ENCODE measurements at places on chromosomes 1 and 21.
A peak's percentile ranks its signal among the peaks of the same experiment; 100 is the strongest.

GRCh38 chr1:97743129-97743528 lies 177.7 kb downstream of the DPYD start:
- no peak for DNase-seq

GRCh38 chr1:77655431-77655974 lies 27.0 kb downstream of the ZZZ3 start:
- no peak for DNase-seq

GRCh38 chr1:210989905-210990304 lies 144.0 kb downstream of the KCNH1 start:
- DNase-seq, result no peak

DNA sequence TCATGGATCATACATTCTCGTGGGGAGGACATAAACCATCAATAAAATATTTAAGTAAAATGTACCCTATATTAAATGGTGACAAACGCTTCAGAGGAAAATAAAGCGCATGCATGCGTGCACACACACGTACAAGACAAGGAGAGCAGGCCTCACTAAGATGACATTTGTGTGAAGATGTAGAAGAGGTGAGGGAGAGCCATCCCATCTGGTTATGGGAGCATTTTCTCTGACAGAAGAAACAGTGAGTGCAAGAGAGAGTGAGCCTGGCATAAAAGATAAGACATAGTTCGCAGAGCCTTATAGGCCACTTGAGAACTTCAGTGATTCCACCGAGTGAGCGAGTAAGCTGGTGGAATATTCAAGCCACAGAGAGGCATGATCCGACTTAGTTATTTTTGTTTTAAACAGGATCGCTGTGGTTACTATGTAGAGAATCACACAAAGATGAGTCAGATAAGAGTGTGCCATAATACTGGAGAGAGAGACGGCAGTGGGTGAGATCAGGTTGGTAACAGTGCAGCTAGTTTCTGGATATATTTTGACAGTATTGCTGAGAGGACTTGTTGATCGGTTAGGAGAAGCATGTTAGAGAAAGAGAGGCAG lies 624.2 kb downstream of the PLPP3 start:
- DNase-seq, result no peak

DNA sequence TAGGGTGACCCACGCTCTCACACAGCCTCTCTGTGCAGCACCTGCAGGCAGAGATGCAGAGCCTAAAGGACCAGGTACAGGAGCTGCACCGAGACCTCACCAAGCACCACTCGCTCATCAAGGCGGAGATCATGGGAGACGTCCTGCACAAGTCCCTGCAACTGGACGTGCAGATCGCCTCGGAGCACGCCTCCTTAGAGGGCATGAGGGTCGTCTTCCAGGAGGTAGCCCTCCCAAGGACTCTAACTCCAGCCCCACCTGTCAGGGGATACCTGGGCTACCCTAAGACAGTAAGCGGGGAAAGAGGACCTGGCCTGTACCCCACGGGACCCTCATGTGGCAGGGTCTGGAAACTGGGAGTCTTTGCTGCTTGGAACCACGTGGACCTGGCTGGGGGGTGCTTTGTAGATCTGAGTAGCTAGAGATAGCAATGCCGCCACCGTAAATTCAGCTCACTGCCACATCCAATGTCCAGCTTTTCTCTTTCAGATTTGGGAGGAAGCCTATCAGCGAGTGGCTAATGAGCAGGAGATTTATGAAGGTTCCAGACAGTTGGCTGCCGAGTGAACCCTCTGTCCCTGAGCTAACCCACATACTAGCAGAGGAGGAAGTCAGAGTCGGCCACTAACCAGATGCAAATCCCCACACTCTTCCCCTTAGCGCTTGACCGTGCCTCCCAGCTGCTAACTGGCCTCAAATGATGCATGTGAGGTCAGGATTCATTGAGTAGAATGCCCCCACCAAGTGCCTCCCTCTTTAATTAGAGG lies 6.5 kb downstream of the RNF207 start:
- DNase-seq, result no peak

DNA sequence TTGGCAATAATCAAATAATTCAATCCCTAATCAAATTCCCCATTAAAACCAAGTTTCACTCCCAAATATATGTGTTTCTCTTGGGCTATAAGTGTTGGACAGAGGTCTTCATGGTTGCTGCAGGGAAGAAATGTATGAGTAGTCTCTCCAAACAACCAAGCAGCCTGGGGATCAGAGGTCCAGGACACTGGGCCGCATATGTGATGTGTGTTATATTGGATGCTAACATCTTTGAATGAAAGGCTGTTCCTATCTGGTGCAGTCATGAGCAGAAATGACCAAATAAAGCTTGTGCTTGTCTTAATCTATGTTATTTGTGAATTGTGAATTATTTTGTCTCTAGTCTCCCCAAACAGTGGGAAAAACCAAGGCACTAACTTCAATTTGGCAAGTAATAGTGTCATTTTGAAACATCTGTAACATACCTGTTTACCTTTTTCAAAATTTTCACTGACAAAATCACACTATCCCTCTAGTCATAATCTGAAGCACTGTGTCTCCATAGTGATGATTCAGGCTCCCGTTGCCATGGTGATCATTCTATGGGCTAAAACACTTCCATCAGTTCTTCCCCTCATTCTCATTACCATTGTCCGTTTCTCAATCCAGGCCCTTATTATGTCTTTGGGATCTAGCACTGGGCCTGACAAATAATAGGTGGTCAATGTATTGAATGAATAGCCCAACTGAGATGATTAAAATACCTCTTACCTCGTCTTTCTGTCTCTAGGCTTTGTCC lies 12.5 kb upstream of the TADA1 start:
- no peak for DNase-seq

DNA sequence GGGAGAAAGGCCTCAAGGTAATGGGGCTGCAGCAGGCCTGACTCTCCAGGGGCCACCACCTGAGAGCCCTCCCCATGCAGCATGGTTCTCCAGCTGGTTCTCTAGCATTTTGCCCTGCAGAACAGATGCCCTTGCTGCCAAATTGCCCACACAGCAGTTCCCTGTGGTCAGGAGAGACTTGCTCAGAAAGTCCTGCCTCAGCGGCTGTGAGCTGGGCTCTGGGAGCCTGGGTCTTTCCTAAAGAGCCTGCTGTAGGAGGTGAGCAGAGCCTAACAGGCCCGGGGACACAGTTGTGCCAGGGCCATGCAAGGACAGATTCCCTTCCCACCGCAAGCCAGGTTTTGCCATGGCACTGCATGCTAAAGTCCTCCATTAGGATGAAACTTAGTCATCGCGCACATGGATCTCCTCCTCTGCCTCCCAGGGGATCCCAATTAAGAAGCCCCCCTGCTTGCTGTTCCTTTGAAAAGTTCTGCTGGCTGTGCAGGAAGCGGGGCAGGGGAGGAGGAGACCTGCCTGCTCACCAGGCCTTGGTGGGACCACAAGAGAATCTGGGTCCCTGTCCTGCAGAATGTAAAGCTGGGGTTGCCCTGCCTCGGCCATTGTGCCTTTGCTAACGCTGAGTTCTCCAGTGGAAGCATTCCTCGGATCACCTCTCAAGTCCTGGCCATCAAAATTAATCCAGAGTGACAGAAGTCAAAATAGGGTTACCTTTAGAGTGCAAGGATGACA lies 21.4 kb downstream of the TEX35 start:
- DNase-seq, result no peak

- no peak for DNase-seq
Measured at GRCh38 chr1:184113251-184113650, 61.7 kb downstream of the TSEN15 start.

GRCh38 chr1:109280862-109281261 lies 2.1 kb downstream of the PSRC1 start:
- no peak for DNase-seq

GRCh38 chr21:30336596-30336995 lies 898 bp downstream of the KRTAP27-1 start:
- no peak for DNase-seq

DNA sequence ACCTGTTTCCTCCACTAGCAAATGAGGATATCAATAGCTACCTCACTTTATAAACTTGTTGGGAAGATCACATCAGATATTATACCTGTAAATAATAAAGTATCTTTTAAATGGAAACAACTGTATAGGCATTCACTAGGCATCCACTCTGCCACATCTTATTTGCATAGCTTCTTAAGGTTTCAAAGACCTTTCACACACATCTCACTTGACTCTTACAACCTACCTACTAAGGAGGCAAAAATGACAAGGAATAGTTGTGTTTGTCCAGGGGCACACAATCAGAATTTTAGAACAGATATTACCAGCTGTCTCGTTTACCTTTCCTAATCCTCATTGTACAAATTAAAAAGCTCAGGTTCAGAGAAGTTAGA lies 51.5 kb downstream of the VANGL2 start:
- DNase-seq, result no peak

DNA sequence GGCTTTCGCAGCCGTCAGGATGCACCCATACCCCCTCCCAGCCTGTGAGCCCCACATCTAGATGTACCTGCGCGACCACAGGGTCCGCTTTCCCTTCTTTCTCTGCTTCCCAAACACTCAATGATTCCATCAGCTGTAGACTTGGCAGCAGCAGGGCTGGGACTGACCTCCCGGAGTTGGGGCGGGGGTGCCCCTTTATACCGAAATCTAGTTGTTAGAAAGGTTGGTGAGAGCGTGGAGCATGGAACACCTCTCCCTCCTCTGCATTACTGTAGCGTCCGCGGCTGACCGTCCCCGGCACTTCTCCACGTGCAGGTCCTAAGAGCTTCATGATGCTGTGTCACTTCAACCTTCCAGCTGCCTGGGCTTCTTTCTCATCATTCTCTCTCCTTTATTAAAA lies 21.1 kb upstream of the ACTRT2 start:
- no peak for DNase-seq

DNA sequence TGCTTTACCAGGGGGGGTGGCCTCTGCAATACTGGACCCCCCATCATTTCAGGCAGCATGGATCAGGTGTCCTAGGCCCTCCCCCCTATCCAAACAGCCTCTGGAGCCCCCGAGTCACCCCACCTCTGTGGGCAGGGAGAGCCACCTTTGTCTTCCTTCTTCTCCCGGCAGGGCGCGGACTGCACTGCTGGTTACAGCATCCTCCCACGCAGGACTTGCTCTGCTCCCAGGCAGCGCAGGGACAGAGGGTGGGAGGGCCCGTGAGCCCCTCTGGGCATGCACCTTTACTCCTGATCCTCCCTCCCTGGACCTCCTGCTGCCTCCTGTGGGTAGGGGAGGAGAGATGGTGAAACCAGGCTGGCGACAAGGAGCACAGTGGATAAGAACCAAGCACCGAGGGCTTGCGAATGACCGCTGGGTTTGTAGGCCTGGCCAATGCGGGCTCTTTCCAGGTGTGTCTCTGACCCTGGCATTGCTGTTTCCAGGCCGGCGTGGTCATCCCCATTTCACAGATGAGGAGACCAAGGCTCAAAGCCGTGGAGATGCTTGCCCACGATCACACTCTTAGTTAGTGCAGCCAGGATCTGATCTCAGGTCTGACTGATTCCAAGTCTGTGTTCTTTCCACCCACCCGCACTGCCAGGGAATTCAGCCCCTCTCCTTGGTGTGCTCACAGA lies 73.6 kb upstream of the TARDBP start:
- DNase-seq, result no peak

GRCh38 chr1:41850029-41850428 lies 68.7 kb downstream of the HIVEP3 start:
- no peak for DNase-seq

DNA sequence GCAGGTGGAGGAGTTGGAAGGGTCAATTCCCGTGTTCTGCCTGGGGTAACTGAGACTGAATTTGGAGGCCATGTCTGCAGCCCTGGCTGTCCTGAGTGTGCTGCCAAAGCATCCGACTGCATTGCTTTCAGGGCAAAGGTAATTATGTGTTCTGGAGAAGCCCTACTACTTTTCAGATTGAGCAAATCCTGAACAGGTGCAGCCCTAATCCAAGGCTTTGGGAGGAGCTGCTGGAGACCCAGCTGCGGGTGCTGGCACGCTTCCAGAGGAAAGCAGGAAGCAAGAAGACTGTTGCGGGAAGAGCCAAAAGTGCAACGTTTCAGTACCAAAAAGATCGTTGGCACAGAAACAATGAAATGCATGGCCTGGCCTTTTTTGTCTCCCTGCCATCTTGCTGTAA lies 73.7 kb upstream of the NRIP1 start:
- no peak for DNase-seq

DNA sequence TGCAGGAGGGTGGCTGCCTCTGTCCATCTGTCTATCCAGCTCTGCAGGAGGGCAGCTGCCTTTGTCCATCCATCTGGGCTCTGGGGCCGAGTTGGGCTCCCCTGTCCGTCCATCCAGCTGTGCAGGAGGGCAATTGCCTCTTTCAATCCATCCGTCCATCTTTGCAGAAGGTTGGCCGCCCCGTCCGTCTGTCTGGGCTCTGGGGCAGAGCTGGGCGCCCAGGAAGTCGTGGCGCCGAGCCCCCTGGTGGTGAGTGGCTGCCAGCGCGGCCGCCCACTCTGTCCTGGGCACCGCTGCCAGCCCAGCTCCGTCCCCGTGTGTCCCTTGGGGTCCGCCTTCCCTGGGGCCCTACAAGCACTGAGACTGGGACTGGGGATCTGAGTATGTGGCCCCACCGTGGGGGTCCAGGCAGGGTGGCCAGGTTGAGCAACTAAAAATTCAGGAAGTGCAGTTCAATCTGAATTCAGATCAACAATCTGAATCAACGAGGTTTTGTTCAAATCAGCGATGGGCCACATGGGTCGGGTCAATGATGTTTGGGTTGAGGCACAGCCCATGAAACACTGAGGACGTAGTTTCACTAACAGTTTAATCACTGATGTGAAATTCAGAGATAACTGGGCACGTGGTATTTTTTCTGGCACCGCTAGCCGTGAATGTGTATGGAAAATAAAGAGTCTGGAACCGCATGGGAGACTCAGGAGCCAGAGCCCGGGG lies 99.1 kb upstream of the ACTRT2 start:
- DNase-seq, result no peak

GRCh38 chr1:19448491-19449439 lies 36.6 kb downstream of the CAPZB start:
- no peak for DNase-seq

- peak; percentile 62 for DNase-seq
Measured at GRCh38 chr1:205444931-205445645, 10.8 kb downstream of the BLACAT1 start.

DNA sequence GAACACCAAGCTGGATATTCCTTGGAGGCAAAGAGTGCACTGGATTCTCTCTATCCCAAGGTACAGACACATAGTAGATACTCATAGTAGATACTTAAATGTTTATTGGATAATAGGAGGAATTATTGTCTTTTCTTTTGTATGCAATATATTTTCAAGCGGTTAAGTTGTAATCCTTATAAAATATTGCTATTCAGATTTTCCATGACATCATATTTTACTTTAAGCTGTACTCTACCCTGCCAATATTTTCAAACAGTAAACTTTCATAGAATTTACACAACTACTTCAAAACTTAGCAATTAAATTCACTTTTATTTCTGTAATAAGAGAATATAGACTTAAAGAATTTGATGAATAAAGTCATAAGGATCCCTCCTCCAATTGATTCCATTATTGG lies 546.5 kb upstream of the CAMK1G start:
- no peak for DNase-seq

- DNase-seq, result no peak
Measured at GRCh38 chr1:178516110-178516509, 3.2 kb downstream of the TEX35 start.

- DNase-seq, result no peak
Measured at GRCh38 chr21:28832013-28832714, 160.5 kb downstream of the LTN1 start.
